Stimulated activated CD4-positive, alpha-beta T cell treated with anti-CD3 and anti-CD28 coated beads, Interleukin-12 subunit alpha, Interleukin-12 subunit beta, amount 100 ng/mL, for 48 hours (primary cell): ENCODE measurements at places on chromosomes 4 and X.

DNA sequence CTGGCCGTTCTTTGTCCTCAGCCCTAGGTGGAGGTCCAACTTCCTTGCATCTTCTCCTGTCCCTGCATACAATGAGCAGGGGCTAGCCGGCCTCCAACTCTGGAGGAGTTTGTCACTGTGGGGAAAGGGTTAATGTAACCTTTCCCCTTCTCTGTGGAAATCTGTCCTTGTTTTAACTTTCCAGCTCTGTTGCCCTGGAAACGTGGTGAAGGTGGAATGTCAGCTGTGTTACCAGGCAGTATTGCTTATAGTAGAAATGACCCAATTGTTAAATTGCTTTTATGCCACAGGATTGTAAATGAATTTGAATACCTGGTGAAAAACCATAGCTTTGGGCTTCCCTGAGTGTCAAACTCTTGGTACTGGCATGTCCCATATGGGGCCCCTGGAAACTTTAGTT is 131.6 kb upstream of the SCML1 start:
- DNase-seq, result no peak

DNA sequence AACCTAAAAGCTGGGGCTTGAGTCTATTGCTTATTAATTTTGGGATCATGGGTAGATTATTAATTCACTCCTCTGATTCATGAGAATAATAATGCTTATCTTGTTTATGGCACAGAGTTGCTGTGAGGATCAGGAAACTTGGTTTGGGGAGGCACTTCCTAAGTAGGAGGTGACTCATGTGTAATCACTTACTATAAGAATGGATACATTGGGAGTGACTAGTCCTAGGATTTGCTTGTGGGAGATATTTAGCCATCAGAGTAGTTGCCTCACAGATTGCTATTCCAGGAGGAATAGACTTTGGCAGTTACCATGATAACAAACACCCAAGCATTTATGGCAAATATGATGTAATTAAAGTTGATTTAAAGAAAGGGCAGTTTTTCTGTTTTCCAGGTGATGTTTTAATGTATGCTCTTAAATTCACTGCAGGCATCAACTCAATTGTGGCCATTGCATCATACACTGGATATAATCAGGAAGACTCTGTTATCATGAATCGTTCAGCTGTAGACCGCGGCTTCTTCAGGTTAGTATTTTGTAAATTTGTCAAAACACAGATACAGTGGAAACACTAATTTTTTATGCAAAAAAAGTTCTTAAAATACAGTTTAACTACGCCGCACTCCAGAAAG is 41.9 kb downstream of the POLR2B start:
- no peak for DNase-seq

- DNase-seq, result peak; percentile 52
Measured at GRCh38 chrX:46686003-46686645, 72.8 kb downstream of the SLC9A7 start.

- no peak for DNase-seq
Measured at GRCh38 chr4:144509088-144510015, 136.6 kb upstream of the HHIP start.

- no peak for DNase-seq
Measured at GRCh38 chr4:80798082-80798481, 232.4 kb upstream of the BMP3 start.

- DNase-seq, result no peak
Measured at GRCh38 chr4:172995161-172995560, 173.4 kb upstream of the GALNT7 start.

DNA sequence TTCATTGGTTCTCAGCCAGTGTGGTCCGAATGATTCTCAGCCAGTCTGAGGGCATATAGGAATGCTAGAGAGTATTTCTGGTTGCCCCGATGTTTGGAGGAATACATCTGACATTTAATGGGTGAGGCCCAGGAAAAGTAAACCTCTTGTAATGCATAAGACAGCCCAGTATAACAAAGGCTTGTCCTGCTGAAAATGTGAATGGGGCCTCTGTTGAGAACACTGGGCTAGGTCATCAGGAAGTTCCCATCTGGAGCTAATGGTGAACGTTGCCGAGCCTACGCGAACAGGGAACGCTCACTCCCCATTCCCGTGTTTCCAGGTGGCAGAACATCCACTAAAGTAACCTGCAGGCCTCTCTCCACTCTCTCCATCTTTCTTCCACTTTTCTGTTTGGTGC is 132.0 kb upstream of the CLNK start:
- no peak for DNase-seq

DNA sequence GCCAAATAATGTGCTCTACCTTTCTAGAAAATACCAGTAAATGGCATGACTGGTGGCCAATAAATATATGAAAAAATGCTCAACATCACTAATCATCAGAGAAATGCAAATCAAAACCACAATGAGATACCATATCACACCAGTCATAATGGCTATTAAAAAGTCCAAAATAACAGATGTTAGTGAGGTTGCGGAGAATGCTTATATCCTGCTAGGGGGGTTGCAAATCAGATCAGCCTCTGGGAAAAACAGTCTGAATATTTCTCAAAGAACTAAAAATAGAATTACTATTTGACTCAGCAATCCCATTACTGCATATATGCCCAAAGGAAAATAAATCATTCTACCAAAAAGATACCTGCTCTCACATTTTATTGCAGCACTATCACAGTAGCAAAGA is 115.1 kb downstream of the RASGEF1B start:
- DNase-seq, result no peak

- no peak for DNase-seq
Measured at GRCh38 chrX:155115174-155115819, 44.0 kb downstream of the BRCC3 start.

DNA sequence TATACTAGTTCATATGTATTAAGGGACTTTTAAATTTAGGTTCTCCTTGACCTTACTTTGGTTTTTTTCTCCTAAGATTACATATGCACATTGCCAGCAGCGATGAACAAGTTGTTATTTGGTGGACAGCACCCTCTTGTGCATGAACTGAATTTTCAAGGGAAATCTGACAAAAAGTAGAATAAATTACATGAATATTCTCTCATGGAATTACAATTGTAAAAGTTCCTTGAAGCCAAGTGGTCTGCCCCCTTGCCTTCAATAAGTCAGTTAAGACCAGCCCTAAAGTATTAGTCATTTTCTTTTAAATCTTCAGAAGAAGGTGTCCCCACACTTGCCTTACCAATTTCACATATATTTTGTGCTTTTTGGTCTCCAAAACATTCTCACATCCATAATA is 30.7 kb upstream of the SMARCA5 start:
- DNase-seq, result no peak

GRCh38 chr4:73589261-73589847 is 30.9 kb downstream of the RASSF6 start:
- no peak for DNase-seq

DNA sequence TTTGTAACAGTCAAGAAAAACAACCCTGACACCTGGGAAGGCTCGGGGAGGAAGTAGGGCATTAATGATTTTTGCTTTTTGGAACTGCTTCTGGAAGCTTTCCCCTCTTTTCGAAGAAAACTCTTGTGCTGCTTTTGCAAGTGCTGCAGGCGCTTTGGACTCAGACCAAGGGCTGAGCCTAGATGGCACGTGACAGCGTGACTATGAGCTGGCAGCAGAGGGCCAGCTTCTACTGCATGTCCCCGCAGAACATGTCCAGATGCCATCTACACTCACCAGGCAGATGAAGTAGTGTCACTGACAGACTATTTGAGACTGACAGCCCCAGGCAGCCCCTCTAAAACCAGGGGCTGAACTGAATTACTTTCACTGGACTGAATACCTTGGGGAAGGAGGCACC is 6.2 kb downstream of the NR0B1 start:
- DNase-seq, result no peak

- DNase-seq, result no peak
Measured at GRCh38 chr4:5798946-5799345, 87.9 kb downstream of the EVC start.
